ENCODE measurements at places on chromosomes 5 and 9. TPM values are rescaled to one million over a fixed set of nuclear protein-coding genes. Genes with fewer than 3 reads are reported as not detected.

GRCh38 chr9:133059623-133060022 is 2.2 kb upstream of the CEL start:
- no peak for DNase-seq

DNA sequence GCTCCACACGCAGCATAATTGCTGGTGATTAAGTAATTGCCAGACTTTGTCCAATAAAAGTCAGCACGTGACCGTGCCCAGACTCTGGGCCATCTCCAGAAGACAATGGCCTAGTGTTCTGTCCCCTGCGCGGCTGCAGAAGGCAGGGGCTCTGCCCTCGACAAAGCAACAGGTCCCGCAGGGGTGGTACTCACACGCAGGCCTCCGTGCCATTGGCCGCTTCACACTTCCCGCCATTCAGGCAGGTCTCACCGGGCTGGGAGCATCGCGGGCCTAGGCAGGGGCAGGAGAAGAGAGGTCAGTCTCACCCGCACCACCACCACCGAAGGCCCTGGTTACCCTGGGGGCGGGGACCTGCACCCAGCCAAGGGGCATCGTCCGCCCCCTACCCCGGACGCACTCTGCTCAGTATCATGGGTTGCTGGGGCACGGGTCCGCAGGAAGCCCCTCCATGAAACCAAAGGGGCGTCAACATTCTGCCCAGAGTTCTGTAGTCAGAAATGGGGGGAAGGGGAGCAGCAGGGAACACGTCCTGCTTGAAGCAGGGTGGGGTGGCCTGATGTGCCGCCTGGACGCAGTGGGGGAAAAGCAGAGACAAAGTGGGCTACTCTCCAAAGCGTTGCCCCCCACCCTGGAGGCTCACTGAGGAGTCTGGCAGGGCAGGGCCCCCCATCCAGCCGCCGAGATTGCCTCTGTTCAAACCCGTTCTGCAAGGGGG is 1.9 kb downstream of the NOTCH1 start:
- DNase-seq: no peak

Gene EIF4E1B
- total RNA-seq: not detected

Gene PCDHGB1
- total RNA-seq: not detected

- DNase-seq: no peak
Observed at GRCh38 chr5:96629774-96630173, 32.4 kb upstream of the CAST start.

DNA sequence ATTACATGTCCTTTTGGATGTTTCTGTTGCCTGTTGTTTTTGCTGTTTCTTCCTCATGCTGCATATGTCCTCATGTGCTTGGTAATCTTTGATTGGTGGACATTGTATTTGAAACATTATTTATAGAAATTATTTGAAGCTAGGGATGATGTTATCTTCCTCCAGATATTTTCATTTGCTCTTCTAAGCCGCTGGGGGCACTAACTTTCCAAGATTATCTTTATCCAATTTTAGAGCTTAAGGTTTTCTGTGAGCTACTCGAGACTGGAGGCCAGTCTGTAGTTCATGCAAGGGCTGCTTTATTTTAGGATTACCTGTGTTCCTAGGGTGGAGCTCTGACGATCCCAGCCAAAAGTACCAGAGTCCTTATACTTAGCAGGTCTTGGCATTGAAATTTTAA is 40.9 kb downstream of the STX17 start:
- no peak for DNase-seq

DNA sequence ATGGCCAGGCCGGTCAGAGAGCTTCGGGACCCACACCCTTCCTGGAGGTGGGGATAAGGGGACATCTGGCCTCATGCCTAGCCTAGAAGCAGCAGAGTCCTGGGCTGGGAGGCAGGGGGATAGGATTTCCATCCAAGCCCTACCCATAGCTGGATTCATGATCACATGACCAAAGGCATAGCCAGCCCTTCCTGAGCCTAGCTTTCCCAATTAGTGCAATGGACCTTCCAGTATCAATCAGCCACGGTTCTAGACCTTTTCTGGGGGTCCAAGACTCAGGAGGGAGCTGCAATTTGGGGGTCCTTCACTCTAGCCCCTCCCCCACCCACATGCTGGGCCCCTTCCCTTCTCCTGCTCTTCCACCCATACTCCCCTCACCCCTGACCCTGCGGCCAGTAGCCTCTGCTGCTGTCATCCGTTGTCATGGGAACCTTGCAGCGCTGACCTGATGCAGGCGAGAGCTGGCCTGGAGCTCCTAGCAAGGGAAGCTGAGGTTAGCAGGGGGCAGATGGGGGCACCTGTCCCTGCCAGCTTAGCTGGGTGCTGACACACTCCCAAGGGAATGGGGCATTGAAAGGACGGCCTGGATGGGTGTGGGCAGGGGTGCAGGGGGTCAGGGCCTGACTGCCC is 44.6 kb downstream of the CXXC5 start:
- DNase-seq: no peak

DNA sequence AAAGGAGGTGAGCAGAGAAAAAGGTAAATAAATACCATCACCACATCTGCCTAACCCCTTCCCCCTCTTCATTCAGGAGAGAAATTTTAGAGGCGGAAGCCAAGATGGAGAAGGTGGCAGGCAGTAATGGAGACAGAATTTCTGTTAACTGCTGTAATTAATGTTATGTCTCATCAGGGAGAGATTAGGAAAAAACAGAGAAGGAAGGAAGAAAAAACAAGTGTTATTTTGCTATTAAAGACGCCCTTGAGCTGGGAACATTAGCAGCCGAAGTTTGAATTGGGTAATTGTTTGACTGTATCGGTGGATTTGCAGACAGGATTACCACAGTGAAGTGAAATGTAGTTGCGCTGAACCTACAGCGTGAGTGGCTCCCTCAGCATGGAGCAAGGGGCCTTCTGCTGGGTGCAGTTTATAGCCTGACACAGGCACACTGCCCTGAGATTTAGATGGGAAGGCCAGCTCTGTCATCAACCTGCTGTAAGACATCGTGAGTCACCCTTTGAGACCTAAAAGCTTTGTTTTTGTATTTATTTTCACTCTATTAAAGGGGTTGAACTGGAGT is 136.3 kb downstream of the ASTN2 start:
- no peak for DNase-seq

DNA sequence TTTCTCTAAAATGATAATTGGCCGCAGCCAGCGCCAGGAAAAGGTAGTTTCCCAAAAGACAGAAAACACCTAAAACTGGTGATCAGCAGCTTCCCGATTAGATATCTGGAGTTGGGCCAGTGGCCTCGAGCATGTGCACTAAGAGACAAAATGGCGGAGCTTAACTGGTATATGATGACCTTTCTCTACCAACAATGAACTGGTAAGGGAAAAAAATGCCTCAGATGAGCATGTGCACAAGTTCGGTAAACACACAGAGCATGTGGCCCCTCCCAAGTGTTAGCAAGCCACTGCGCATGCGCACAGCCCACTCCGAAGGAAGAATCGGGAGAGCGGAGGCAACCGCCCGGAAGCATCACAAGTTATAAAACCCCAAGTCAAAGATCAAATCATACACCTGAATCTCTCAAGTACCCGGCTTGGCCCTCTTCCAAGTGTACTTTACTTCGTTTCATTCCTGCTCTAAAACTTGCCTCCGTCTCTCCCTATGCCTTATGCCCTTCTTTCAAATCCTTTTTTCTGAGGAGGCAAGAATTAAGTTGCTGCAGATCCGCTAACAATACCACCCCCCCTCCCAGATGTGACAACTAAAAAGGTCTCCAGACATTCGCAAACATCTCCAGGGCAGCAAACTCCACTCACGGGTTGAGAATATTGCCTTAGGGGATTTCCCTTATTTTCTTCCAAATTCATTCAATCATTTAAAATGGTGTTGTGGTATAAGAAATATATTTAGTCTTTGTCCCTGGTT is 15.0 kb upstream of the PTBP3 start:
- DNase-seq: peak; percentile 36

Gene SETD9
- 3.1 TPM for total RNA-seq

DNA sequence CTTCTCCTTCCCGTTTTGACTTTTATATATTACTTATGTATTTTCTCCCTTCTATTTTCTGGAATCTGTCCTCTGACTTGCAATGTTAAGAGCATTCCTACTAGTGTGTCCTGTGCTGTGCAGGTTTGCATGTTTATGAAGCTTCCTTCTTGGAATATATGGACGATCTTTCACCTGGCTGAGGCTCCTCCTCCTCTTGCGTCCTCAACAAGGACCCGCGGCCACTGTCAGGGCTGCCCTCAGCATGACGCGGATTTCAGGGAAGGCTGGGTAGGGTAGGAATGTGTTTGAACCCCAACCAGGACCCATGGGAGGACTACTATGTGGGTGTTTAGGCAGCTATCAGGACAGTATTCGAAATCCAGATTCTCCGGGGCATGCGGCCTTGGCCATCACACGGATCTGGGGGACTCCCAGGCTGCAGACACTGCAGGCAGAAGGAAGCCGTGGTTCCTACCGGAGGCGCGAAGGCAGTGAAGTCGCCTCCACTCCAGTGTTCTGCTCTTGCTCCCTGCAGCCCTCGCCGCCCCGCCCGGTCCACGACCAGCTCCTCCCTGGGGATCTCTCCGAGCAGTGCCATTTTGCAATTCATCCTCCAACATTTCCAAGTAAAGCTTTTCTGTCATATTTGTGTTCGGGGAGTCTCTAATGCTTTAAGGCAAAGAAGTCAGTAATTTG is 37.0 kb upstream of the OSMR start:
- no peak for DNase-seq

Gene FGF18
- total RNA-seq: 0.57 TPM

GRCh38 chr5:36058776-36059175 is 7.9 kb downstream of the UGT3A2 start:
- DNase-seq: no peak

DNA sequence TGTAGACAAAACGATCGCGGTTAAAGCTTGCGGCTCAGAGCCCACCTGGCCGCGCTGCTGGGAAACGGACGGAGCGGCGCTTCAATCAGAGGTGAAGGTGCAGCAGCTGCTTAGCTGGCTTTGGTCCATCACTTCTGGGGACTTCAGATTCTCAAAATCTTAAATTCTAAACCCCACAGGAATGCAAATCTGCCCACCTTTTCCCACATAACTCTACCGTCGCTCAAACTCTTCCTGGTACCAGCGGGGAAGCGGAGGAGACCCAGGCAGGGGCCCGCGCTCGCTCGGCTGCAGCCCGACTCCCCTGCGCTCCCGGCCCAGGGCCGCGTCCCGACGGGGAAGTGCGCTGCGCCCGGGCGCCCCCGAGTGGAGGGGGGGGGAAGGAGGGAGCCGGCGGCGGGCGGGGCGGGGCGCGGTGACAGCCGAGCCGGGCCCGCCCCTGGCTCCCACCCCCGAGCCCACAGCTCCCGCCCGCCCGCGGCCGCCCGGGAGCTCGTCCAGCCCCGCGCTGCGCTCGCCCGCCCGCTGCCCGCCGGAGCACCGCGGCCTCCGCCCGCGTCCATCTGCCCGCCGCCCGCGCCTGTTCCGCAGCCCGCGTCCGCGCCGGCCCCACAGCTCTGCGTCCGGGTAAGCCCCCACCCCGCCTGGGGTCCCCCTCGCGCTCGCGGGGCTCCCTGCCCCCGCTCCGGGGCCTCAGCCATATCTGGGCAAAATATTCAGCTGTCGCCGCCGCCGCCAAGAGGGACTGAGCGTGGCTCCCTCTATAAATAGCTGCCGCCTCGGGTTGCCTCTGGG is at the start of gene TMOD1:
Gene TMOD1 (plus strand): TSS at position 490 of the 795 bp plus-strand sequence. CDS start 22,523 bp downstream, outside the sequence.
- DNase-seq: peak; percentile 3

Gene IL9
- not detected for total RNA-seq

GRCh38 chr9:74952201-74953151 is at the start of gene C9orf40:
TSS of gene C9orf40 (minus strand) at chr9:74952912. CDS start at chr9:74952611, 301 bp downstream.
- DNase-seq: peak; percentile 87

Gene ADAMTS19
- not detected for total RNA-seq

Gene CSF2
- total RNA-seq: not detected

DNA sequence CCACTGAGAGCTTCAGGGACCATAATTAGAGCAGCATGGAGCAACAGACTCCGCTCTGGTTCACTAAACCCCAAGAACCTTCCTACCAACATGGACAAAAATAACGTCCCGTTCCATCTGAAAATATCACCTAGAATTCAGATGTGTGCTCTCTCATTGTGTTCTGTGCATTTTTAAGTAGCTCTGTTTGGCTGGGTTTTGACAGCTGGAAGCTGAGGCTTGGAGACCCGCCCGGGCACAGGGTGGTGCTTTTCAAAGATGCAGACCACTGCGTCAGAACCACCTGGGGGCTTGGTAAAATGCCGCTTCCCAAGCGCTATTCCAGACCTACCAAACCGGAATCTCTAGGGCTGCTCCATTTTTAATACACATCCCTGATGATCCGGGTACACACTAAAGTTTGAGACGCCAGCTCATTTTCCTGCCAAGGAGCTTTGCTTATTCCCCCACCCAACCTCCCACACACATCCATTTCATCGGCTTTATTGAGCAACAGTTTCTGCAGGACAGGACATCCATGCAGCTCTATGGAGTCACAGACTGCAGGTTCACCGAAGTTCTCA is 104.8 kb downstream of the GABBR2 start:
- no peak for DNase-seq

DNA sequence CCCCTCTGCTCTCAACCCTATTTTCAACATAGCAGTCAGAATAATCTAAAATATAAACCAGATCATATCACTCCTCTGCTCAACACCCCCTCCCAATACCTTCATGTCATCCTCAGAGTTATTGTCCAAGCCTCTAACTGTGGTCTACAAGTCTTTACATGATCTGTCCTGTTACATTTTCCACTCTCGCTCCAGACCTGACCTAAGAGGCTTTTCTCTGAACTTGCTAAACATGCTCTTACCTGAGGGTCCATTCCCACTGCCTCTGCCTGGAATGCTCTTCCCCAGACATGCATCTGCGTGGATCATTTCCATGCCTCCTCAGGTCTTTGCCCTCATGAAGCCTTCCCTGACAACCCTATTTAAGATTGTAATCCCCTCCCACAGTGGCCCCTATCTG is 12.0 kb downstream of the NIPSNAP3B start:
- no peak for DNase-seq

DNA sequence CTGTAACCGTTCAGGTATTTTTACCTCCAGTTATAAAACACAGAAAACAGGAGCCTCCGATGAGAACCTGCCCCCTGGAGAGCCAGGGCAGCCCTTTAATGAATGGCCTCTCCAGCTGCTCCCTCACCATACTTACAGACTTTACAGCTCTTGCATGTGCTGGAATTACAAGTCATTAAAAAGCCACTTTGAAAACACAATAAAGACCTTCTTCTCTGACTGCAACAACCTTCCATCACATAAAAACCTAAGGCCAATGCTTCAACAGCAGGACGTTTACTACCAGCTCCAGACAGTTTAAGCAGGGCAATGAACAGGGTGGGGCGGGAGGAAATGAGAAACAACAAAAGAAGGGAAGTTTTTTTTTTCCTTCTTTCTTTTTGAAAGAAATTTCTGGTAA is 213.8 kb downstream of the MLLT3 start:
- no peak for DNase-seq

Gene PTGS1
- total RNA-seq: 9.2 TPM

DNA sequence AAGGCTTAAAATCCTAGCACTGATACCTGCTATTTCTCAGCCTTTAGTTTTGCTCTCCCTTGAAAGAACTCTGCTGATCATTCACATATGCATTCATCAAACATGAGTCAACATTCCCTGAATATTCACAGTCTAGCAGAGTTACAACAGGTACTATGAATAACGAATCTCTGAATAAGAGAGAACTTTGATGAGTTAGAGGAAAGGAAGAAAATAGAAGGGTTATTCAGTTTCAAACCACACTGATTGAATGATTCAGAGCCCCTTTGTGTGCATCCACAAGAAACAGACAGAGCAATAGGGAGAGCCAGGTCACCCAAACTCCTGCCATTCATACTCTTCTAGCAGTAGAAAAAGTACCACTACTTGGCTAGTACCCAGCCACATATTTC is 36.0 kb downstream of the FOXD1 start:
- DNase-seq: no peak

Gene GARNL3
- 4.3 TPM for total RNA-seq

Gene IL3
- total RNA-seq: not detected

All from CD4-positive, CD25-positive, alpha-beta regulatory T cell (primary cell).